ENCODE measurements at places on chromosomes 16 and 17.

DNA sequence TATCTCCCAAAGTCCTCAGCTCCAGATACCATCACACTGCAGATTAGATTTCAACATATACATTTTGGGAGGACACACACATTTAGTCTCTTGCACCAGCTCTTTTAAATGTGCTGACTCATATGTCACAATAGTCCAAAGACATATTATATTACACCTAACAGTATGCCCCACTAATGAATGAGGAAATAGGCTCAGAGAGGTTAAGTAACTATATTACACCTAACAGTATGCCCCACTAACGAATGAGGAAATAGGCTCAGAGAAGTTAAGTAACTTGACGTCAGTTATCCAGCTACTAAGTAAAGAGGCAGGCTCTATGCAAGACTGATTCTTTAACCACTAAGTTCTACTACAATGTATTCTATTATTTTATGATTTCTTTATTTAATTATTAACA lies 9.7 kb downstream of the IRX6 start:
- no peak for DNase-seq

DNA sequence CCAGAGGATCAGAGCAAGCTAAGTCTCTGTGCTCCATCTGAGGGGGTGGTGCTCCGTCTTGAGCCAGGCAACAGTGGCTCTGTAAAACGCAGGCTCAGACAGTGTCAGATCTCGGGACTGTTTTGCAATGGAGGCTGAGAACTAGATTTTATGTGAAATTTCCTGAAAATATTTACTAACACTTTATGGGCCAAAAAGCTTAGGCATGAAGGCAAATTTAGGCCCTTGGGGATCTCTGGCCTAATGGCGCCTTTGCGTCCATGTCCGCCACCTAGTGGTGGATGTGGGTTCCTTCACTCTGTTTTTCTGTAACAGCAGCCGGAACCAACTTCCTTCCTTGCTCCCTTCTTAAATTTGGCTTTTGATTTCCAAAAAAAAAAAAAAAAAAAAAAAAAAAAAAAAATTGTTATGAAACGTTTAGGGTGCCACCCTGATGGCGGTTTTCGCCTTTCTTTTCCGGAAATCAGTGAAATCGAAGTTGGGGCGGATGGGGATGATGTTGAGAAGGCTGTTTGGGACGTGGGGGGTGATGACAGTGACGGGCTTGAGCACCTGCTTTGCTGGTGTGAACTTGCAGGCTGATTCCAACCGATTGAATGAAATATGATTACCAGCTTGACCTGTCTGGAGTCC lies 14.0 kb upstream of the ELAC2 start:
- peak; percentile 69 for DNase-seq

GRCh38 chr16:72657791-72658190 lies 390.1 kb downstream of the ZFHX3 start:
- DNase-seq: no peak

- no peak for DNase-seq
Measured at GRCh38 chr17:40777971-40778370, 4.4 kb downstream of the KRT27 start.

DNA sequence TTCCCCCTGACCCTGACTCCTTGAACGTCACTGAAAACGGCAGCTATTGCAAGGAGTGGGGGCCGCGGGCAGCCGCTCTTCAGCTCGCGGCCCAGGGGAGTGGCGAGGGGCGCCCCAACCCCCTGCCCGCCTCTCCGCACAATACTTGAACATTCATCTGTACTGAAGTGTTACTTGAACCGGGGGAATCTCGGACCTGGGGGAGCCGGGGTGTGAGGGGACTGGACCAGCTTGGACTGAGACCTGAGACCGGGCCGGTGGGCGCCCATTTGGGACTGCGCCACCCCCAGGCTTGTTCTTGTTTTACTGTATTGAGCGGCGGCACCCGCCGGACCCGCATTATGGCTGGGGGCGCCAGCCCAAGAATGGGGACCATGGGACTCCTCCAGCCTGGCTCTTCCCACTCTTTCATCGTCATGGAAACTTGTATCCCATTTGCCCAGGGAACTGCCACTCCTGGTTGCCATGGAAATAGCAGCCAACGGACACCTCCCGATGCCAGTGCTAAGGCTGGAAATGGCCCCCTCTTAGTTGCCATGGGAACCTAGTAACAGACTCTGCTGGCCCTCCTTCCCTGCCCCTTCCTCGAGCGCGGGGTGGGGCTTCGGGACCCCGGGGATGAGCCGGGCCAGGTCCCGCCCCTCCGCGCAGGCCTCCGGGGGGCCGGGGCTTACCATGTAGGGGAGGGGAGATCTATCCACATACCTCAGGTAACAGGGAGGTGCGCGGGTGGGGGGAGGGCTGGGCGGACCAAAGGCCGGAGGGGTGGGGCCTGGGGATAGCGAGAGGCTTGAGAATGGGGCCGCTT lies 805 bp upstream of the ORAI3 start:
- peak; percentile 100 for DNase-seq

- DNase-seq: peak; percentile 63
Measured at GRCh38 chr16:1290063-1290501, 19.4 kb upstream of the UBE2I start.

- no peak for DNase-seq
Measured at GRCh38 chr17:77738751-77739531, 219.6 kb upstream of the TNRC6C start.

GRCh38 chr16:57976331-57976796 lies 5.4 kb upstream of the CNGB1 start:
- no peak for DNase-seq

GRCh38 chr16:64051824-64052223 lies 1070.0 kb downstream of the CDH11 start:
- DNase-seq: peak; percentile 18

- peak; percentile 60 for DNase-seq
Measured at GRCh38 chr17:70621566-70621965, 452.2 kb downstream of the KCNJ2 start.

DNA sequence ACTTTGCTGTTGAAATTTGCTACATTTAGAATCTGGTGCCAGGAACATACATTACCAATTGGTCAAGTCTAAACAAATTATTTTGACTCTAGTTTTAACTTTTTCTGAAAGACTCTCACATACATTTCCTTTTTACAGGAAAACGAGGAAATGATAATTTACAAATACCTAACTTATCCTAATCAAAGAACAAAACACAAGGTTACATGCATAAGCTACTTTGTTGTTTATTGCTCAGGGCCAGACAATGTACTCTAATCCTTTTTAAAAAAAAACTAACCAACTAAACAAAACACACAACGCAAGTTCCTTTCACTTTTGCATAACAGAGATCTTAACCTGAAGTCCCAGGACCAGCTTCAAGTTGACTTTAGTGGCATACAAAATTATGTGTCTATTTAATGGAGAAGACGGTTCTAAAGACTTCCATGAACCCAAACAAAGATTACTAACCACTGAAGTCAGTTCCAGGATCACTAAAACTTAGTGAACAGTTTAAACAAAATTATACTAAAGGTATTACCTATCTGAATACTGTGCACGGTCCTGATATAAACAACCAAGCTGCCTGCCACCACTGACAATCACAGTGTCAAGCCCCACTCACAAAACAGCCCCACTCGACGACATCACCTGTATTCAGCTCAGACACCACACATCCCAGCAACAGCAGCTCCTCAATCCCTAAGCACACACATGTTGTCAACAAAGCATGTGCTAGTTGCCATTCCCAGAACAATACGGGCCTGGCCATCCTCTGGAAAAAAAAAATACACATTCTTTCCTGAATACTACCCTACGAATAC lies 1.9 kb downstream of the ZNF652 start:
- no peak for DNase-seq

DNA sequence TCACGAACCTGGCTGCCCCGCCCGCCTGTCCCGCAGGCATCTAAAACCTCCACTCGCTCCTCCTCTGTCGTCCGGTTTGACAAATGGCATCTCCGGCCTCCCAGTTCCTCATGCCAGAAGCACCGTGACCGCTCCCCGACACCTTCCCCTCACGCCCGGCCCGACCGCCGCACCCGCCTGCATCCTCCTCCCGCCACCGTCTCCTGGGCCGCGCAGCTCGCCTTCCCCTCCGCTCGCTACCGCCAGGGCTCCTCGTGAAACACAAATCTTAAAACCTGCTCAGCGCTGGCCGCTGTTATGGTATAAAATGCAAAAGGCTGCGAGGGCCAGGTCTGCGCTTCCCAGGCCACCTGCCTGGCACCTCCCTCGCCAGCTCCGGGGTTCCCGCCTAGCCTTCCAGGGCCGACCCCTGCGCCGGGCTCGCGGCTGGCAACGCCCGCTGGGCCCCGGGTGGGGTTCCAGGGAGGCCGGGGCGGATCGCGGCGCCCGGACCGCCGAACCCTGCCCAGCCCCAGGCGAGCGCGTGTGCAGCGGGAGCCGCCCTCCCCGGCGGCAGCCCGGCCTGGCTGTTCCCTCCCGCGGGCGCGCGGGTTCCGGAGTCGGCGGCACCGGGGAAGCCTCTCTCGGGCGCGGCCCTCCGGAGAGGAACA lies 488 bp downstream of the SPSB3 start:
- DNase-seq: peak; percentile 56

DNA sequence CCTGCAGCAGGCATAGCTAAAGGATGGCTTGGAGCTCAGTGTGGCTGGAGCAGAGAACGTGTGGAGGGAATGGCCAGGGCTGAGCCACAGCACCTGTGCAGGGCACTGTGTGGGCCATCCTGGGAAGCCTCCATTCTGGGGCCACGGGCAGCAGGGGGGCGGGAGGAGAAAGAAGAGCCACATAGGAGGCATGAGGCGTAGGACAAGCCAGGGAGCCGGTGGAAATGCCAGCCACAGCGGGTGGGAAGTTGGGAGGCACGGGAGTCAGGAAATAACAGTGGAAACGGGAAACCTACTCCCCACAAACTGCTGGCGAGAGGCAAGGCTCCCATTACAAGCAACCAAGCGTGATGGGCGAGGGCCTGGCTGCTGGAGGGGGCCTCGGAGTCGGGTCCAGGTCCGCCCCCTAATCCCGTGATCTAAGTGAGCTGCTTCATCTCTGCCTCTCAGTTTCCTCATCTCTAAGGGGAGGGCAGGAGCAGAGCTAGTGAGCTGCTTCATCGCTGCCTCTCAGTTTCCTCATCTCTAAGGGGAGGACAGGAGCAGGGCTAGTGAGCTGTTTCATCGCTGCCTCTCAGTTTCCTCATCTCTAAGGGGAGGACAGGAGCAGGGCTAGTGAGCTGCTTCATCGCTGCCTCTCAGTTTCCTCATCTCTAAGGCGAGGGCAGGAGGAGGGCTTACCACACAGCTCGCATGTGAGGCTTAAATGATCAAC lies 104.9 kb downstream of the ADCY9 start:
- DNase-seq: no peak

DNA sequence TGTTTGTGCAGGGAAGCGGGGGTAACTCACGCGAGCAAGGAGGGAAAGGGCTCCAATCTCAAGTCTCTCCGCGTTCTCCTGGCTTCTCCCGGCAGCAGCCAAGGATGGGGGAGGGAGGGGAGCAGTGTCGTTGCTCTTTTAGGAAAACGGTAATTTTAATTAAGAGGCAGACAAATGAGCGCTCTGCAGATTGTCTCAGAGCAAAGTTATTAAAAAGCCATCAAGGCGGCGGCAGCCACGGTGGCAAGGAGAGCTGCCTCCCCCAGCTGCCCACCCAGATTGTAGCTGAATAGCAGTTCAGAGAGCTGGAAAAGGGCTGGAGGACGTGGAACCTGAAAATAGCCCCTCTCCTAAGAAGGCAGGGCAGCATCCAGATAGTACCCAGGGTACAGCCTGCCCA lies 11.6 kb downstream of the SRCIN1 start:
- DNase-seq: no peak

GRCh38 chr17:13429201-13429600 lies 172.5 kb downstream of the HS3ST3A1 start:
- peak; percentile 49 for DNase-seq

DNA sequence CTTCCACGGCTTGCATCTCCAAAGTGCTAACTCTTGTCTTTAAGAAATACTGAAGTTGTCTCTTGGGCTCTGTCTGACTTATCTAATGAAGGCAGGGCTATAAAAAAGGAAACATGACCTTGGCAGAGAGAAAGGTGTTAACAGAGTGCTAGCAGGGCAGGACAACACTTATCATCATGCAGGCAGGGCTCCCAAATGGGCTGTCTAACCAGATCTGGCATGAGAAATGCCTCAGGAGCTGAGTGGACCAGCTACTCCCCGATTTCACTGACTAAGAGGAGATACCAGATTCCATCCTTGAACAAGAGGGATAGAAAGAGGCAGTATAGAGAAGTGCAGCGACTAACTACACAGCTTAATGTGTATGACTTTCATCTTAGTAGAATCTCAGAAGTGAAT lies 32.6 kb downstream of the PMP22 start:
- no peak for DNase-seq

DNA sequence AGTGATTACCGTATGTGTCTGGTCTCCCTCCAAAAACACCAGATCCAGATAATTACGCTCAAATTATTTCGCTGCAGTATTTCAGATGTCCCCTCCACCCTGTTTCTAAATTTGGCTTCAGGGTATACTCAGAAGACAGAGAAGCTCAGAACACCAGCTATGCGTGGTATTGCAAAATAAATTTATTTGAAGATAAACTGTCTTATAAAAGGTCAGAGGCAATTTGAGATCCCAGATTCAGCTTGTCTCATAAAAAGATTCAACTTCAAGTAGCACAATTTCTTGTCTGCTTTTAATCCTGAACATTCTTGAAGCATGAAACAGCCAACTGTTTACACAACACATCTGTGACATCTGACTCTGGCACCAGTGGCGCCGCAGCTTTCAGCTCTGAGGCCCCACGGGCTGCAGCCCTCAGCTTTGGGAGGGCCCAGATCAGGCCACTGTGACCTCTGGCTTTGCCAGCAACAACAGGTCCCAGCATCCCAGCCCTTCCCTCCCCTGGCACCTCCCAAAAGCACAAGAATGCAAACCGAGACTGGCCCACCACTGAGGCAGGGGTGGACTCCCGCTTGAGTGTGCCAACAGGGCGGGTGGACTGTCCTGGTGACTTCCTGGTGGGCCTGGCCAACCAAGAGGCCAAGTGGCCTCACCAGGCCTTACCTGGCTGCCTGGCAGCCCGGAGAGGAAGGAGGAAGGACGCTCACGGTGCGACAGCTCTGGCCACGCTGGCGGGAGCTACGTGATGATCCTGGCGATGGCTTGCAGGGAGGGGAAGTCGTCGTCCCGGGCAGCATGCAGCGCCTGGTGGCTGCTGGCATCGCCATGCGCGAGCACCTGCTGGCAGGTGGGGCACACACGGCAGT lies 8.0 kb downstream of the SYNGR3 start:
- DNase-seq: no peak

DNA sequence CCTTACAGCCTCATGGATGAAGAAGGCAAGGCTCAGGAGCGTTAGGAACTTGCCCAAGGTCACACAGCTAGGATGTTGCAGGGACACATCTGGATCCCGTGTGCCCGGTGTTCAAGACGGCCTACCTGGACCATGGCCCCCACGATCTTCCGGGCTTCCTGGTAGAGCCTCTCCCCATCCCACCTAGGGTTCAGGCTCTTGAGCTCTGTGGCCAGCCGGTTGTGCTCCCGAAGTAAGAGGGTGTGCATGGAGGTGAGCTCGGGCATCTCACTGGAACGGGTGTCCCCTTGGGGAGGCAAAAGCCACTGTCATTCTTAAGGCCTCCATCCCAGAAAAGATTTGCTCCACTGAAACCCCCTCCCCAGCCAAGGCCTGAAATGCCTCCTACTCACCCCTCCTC lies 5.3 kb downstream of the MPO start:
- DNase-seq: no peak
